A549 treated with ZK216348 at 1 μM for 4 hours (cell line): ENCODE measurements at places on chromosomes 6 and 20. TPM values are rescaled to one million over a fixed set of nuclear protein-coding genes. Genes with fewer than 3 reads are reported as not detected.

The KIF16B gene
- total RNA-seq = 11.9 to 15.5 TPM (median 14.1 TPM) in 5 replicates

The TBXT gene
- not detected in 5 replicates for total RNA-seq

The BACH2 gene
- 0.55 to 0.82 TPM (median 0.69 TPM) in 5 replicates for total RNA-seq

The MUCL3 gene
- total RNA-seq = 0.08 to 0.17 TPM (median 0.10 TPM) in 5 replicates

The OR2H1 gene
- total RNA-seq = not detected in 5 replicates
